ENCODE measurements at places on chromosomes 2 and 18.

DNA sequence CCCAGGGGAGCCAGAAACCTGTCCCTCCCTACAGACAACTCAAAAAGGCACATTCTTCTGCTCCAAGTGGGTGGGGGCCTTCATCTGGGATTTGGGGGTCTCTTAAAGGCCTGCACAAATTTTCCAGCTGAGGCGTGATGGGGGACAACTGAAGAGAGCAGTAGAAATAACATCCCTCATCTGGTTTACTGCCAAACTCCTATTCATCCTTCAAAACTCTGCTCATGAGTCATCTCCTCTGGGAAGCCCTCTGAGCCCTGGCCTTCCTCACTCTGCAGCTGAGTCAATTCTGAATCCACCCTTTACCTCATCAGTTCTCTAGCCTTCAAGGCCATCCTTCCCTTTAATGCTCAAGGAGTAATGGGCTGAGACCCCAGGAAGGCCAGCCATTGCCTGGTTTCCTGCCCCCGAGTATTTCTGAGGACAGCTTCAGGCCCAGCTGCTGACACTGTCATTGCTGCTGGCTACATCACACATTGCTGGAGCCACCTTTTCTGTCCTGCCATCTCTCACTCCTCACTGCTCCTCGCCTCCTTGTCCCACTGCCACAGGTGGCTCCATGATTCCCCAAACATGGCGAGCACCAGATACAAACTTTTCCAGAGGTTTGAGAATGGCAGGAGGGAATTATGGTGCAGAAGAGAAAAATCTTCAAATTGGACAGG is 32.2 kb upstream of the GLI2 start:
- DNase-seq: no peak

DNA sequence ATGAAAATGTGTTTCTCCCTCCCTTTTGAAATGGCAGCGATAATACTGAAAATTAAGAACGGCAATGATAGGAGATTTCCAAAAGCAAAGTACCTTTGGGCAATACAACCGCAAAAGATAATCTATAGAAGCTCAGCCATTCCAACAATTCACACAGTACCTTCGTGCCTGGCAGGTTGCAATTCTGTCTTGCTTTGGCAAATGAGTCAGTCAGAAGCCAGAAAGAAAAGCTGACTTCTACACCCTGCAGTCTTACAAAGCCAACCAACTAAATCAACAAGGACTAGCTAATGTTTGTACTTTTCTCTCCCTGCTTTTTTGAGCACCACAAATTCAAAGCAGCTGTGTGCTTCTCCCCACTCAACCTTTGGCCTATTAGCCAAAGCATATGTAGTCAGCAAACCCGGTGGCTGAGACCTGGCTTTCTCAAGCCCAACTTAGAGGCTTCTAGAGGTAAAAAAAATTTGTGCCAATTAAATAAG is 25.7 kb upstream of the ID2 start:
- DNase-seq: no peak

GRCh38 chr2:216882876-216883275 is 23.0 kb upstream of the TNP1 start:
- DNase-seq: no peak

GRCh38 chr2:224569654-224570053 is 15.5 kb downstream of the CUL3 start:
- DNase-seq: no peak

GRCh38 chr2:10712185-10712809 is 9.1 kb upstream of the ATP6V1C2 start:
- no peak for DNase-seq

DNA sequence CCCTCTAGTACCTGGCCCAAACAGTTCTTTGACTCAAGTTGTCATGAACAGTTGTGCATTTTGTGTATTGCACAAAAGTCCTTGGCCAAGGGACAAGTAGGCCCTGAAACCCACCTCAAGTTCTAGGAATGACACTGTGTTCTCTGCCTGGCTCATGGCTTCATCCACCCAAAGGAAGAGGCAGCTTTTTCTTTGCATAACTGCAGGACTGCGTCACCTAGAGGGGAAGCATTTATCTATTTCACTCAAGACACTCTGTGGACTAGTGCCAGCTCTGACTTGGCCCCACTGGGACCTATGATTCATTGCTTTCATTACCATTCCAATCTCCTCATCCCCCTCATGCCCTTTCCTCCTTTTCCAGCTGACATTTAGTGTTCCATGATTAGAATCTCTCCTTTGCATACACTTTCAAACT is 119.3 kb upstream of the SIX2 start:
- no peak for DNase-seq

DNA sequence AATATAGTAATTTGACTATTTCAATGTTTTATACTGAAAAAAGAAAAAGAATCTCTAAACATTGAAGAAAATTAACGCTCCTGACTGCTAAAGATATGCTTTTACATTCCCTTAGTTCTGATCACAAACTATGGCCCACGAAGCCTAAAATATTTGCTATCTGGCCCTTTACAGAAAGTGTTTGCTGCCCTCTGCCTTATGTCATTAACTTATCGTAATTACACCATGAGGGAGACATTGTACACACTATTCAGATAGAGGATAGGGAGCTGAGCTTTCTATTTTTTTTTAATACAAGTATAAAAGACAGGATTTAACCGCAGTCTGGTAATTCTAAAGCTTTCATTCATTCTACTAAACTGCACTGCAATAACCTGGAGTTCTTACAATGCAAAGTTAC is 393.1 kb upstream of the DCC start:
- DNase-seq: no peak

DNA sequence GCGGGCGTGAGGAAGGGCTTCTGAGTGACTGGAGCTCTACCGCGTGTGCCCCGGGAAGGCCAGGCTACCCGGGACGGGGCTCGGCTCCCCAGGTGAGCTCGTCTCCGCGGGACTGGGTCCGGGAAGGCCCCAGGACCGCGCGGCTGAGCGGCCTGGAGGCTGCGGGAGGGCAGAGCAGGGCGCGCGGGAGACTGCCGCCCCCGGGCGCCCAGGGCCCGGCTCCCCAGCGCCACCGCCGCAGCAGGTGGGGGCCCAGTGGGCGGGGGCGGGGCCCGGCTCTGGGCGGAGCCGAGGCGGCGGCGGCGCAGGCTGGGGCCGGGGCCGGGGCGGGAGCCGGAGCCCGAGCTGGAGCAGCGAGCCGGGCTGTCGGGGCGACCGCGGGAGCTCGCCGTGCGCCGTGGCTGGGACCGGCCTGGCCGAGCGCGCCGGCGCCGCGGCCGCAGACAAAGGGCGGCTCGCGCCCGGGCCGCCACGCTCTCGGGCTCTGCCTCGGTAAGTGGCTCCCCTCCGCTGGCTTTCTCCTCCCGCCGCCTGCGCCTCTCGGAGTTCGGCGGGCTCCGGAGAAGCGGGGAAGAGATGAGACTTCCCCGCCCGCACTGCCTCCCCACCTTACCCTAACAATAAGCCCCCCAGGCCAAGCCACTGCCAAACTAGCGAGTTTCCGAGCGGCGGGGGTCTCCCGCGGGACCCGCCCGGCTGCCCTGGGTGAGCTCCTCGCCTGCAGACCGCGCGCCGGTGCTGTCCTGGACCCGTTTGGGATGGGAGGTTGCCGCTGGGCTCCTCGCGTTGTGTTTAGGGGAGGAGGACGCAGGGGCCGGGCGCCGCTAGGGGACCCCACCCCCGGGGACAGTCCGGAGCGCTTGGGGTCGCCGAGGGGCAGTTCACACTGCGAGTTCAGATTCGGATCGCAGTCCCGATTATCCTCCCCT is at the start of gene MAPK4:
Gene MAPK4, plus strand, starts transcription at position 336 of the 929 bp plus-strand sequence. CDS start 103,872 bp downstream, outside the sequence.
- DNase-seq: peak; percentile 2

DNA sequence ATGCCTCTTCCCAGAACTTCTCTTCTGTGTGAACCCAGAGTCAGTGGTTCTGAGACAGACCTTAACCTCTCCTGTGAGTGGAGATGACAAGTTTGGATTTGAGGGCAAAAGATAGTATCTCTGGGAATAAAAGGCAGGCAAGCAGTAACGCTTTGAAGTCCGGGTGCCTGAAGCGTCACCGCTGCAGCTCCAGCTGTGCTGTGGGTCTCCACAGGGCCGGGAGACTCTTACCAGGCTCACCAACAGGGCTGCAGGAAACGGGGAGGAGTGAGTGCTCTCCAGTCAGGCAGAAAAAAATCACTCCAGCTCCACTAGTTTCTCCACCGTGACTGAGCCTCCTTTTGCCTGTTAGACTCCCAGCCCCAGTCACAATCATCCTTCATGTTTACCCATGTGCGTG is 79.7 kb upstream of the MAP4K4 start:
- no peak for DNase-seq

- no peak for DNase-seq
Observed at GRCh38 chr2:176094349-176094748, 1.8 kb downstream of the HOXD13 start.

GRCh38 chr2:138236142-138236541 is 265.4 kb upstream of the SPOPL start:
- DNase-seq: no peak

- no peak for DNase-seq
Observed at GRCh38 chr18:8081872-8082553, 514.9 kb downstream of the PTPRM start.

DNA sequence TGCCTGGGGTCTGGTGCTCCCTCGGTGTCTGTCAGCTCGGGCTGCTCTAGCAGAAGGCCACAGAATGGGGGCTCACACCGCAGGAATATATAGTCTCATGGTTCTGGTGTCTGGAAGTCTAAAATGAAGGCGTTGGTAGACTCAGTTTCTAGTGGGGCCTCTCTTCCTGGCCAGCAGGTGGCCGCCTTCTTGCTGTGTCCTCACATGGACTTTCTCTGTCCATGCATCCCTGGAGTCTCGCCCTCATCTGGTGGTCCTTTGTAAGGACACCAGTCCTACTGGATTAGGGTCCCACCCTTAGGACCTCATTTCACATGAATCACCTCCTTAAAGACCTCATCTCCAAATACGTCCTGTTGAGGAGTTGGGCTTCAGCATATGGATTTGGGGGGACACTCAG is 65.7 kb downstream of the RRM2 start:
- DNase-seq: no peak

DNA sequence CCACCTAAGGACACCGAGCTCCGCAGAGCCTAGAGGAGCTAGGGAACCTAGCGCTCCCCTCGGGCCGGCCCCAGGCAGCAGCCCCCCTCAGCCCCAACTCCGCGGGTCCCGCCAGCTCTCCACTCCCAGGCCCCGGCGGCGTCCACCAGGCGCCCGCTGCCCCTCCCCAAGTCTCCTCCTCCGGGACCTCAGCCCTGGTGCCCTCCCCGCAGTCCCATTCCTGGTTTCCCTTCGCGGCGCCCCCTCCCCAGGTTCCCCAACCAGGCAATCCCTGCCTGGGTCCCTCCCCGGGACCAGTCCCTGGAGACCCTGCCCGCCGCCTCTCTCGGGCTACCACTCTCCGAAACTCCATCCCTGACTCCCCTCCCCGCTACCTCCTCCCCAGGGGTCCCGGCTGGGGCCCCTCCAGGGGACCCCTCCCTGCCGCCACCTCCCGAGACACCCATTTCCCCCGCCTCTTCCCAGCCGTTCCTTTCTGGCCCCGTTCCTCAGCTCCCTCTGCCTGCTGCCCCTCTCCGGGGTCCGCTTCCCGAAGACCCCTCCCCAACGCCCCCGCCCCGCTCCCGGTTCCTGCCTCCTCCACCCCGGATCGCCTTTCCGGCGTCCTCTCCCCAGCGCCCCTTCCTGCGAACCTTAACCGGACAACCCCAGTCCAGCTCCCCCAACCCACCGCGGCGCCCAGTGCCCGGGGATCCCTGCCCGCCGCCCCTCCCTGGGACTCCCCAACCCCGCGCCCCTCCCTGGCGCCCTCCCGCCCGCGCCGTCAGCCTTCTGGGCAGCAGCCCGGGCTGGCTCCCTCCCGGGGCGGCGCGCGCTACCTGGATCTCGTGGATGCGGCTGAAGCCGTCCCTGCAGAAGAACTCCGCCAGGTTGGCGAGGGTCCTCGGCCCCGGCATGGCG is 678 bp downstream of the CYP27C1 start:
- DNase-seq: no peak

DNA sequence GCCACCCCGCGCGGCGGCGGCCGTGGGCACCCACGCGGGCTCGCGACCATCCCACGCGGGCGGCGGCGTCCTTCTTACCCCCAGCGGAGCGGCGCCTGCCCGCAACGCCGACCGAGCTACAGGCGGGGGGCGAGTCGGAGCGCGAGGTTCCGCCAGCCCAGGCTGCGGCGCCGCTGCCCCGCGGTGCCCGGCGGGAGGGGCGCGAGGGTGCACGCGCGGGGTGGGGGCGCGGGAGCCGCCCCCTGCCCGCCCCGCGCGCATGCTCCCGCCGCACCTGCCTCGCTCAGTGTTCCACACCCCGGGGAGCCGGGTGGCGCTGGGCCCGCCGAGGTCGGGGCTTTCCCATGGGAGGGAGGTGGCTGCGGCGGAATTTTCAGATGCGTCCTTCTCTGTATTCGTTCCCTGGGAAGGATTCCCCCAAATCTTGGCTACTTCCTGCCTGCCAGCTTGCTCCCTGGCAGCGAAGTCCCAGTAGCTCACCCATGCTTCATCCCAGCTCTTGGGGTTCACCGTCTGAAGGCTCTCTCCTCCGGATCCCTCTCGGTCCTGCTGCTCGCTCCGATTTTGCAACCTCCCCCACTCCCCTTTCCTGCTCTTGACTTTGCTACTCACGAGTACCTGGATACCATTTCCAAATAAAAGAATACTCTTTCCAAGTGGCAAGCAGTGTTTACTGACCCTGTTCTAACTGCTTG is at the start of gene L3MBTL4:
Gene L3MBTL4, minus strand, starts transcription at position 189 of the 695 bp plus-strand sequence. CDS start 103,286 bp downstream, outside the sequence.
- no peak for DNase-seq

GRCh38 chr2:40480596-40480995 is 28.7 kb upstream of the SLC8A1 start:
- DNase-seq: no peak

DNA sequence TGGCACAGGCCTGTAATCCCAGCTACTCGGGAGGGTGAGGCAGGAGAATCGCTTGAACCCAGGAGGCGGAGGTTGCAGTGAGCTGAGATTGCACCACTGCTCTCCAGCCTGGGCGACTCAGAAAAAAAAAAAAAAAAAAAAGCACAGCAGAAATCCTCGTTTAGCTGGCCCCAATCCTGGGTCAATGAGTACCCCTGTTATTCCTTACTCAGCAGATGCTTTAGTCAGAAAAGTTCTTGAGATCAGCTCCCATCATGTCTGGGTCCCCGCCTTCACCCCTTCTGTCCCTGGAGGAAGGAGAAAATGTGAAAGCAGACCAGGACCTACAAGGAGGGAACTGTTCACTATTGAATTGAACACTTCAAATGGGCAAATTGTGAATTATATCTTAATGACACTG is 16.4 kb upstream of the KCNG3 start:
- DNase-seq: no peak

GRCh38 chr18:63774511-63774910 is 707 bp upstream of the SERPINB7 start:
- no peak for DNase-seq

DNA sequence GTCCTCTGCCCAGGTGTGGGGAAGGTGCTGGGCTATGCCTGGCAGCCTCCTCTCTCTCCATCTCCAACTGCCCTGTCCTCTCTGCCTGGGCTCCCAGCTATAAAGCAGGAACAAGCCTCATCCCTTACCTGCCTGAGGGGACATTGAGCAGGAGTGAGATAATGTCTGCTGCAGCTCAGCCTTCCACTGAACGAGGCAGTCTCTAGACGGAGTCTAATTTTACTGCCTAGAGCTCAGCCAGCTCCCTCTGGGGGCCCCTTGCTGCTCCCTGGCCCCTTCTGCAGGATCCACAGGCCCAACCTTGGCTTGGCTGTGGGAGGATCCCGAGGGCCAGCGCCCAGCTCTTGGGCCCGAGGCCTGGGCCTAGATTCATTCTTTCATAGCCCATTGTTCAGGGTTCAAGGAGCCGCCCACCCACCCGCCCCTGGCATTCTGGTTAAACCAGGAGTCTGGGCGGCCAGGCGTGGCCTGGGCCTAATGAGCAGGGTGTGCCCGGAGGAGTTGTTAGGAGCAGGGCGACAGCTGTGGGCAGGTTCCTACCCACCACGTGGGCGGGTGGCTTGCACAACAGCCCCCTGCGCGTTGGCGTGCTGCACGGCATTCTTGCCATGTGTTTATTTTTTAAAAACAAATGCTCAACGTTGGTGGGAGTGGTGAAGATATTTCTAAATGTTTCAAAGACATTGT is 44.6 kb downstream of the FOSL2 start:
- no peak for DNase-seq

GRCh38 chr2:97900806-97901205 is 94.9 kb downstream of the TMEM131 start:
- no peak for DNase-seq

All from stimulated activated CD8-positive, alpha-beta memory T cell treated with anti-CD3 and anti-CD28 coated beads, Interleukin-7, amount 100 ng/mL, for 4 hours (primary cell).